ENCODE measurements at places on chromosomes 16 and 17. TPM values are rescaled to one million over a fixed set of nuclear protein-coding genes. Genes with fewer than 3 reads are reported as not detected.

Gene PRR35
- under 0.01 TPM for total RNA-seq

Gene WDR90
- total RNA-seq, result 7.2 TPM

Gene ABI3
- 0.47 TPM for total RNA-seq

Gene OTOP3
- total RNA-seq, result not detected

Gene MPHOSPH6
- total RNA-seq, result 15.7 TPM

Gene KRT17
- total RNA-seq, result 4.3 TPM

Gene CIBAR2
- total RNA-seq, result 0.15 TPM

Gene OR4D1
- not detected for total RNA-seq

Gene RAB40C
- 9.8 TPM for total RNA-seq

Gene PFN1
- 1,065 TPM for total RNA-seq

Measured in smooth muscle cell of the coronary artery (primary cell).